ENCODE measurements at places on chromosomes 4 and X.

- no peak for DNase-seq
Observed at GRCh38 chrX:48942895-48943294, 14.5 kb downstream of the OTUD5 start.

- no peak for DNase-seq
Observed at GRCh38 chr4:55920571-55920970, 28.2 kb upstream of the CEP135 start.

- no peak for DNase-seq
Observed at GRCh38 chrX:27555514-27555913, 34.6 kb upstream of the DCAF8L2 start.

GRCh38 chrX:29447867-29448266, 767.5 kb upstream of the MAGEB2 start:
- DNase-seq: no peak

DNA sequence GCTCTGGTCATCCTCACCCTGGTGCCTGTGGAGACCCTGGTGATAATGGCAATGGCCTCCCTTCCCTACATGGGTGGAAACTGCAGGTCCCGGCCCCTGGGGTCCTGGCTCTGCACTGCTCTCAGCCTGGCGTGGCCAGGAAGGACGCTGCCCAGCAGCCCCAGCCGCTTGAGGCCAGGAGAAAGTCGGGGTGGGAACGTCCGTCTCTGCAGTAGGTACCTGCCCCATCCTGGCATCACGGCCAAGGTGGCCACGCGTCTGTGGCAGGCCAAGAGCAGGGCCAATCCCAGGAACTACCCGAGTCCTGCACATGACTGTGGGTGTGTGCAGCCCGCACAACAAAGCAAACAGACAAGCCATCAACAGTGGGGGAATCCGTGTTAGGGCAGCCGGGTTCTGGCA, 33.8 kb downstream of the FGFRL1 start:
- DNase-seq: no peak

DNA sequence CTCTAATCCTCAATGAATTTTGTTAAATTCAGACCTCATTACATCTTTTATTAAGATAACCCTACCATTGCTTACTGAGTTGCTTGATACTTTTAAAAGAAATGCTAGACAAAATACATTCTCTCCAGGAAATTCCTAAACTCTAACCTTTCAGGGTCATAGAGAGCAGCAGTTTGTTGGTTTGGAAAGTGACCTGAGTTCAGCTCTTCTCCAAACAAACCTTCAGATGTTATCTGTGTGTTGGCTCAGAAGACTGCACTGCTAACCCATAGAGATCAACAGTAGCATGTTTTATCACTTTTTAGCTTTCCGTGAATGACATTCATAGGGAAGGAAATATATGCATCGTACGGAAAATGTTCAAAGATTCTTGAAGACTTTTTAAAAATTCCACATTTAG, 101.8 kb upstream of the VEGFC start:
- no peak for DNase-seq

DNA sequence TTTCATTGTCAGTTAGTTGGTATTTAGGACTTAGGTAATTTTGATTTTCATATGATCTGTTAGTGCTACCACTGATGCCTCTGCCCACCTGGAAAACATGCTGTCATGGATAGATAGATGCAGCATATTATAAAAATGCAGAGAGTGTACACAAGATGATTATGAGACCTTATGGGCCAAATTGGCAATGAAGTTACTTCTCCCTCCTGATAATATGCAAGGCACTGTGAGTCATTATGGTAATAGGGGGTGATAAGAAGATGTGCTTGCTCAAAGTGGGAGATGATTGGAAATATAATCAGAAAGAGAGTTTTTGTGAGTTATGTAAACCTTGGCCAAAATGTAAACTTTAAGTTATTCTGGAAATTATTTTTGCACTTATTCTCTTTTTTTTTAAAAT, 56.6 kb upstream of the RHOH start:
- DNase-seq: no peak

DNA sequence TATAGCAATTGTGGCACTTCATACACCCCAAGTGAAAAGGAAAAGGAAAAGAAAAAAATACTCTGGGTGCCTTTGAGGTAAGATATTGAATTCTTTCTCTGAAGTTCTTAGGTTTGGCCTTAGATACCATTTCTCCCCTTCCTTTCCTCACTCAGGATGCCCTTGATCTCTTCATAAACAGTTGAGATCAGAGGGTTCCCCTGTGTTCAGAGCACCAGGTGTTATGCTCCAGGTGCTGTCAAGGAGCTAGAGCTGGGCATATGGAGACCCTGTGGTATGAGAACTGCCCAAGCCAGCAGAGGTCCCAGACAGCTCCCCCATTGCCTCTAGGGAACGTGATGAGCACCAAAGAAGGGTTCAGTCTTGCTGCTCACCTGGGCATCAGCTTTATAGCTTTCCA, 17.1 kb upstream of the CD40LG start:
- no peak for DNase-seq

- no peak for DNase-seq
Observed at GRCh38 chrX:53704294-53704693, 17.8 kb upstream of the HUWE1 start.

DNA sequence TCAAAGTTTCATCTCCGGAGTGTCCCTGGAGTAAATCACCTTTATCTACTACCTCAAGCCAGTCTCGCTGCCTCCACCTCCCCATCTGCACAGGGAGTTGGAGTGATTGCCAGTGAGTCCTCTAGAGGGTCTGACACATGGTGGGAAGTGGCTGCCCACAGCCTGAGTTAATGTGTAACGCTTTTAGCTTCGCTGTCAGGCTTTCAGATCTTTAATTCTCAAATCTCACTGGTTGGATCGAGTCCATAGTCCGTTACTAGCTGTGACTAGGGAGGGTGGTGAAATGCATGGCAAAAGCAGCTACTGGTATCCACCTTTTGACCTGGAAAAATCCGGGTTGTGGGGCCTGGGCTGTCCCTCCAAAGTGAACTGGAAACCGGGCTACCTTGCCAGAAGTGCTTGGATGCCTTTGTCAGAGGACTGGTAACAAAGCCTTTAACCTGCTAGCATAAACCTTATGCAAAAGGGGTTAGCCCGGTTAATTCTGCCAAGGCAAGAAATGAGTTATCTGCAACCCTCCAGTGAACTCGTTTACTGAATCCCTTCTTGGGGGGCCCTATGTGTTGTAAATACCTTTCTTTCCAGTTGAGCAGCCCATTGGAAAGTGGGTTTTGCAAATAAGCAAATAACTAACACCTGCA, 5.1 kb upstream of the WDR1 start:
- DNase-seq: no peak

- no peak for DNase-seq
Observed at GRCh38 chr4:21544415-21544814, 404.2 kb downstream of the KCNIP4 start.

DNA sequence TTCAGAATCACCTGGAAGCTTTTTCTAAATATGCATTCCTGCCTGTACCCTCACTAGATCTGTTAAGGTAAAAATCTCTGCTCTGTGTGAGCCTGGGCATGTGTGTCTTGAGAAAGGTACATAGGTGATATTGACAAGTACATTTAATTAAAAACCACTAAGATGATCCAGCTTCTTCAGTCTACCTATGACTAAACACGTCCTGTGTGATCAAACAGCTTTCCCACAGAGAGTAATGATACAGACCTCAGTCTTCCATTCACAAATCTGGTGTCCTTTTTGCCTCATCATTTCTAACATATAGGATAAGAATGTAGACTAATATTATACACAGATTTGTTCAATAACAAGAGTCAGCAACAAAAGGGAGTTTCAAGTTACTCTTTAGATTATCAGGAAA, 42.6 kb downstream of the GALNT7 start:
- DNase-seq: no peak

DNA sequence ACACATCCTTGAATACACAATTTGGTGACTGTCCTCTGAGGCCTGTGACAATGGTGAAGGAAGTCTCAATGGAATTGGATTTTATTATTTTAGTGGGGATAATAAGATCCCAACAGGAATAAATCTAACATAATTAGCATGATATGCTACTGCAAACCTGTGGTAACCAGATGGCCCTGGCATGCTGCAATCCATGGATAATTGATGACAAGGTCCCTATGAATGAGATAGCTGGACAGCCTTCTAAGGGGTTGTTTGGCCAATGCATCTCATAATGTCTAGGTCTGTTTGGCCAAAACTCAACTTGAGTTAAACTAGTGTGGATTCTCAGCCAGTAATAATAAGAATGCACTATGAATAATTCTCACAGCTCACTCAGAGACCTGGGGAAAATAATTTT, 145.3 kb upstream of the GALNTL6 start:
- no peak for DNase-seq

- no peak for DNase-seq
Observed at GRCh38 chr4:150662686-150663085, 80.7 kb downstream of the MAB21L2 start.

GRCh38 chr4:2428496-2429213, 9.9 kb downstream of the CFAP99 start:
- DNase-seq: no peak
